Ovary (tissue), 10 donors: ENCODE measurements at places on chromosomes 16 and 17. TPM values are rescaled to one million over a fixed set of nuclear protein-coding genes. Genes with fewer than 3 reads are reported as not detected.
A peak's percentile ranks its signal among the peaks of the same experiment; 100 is the strongest.

DNA sequence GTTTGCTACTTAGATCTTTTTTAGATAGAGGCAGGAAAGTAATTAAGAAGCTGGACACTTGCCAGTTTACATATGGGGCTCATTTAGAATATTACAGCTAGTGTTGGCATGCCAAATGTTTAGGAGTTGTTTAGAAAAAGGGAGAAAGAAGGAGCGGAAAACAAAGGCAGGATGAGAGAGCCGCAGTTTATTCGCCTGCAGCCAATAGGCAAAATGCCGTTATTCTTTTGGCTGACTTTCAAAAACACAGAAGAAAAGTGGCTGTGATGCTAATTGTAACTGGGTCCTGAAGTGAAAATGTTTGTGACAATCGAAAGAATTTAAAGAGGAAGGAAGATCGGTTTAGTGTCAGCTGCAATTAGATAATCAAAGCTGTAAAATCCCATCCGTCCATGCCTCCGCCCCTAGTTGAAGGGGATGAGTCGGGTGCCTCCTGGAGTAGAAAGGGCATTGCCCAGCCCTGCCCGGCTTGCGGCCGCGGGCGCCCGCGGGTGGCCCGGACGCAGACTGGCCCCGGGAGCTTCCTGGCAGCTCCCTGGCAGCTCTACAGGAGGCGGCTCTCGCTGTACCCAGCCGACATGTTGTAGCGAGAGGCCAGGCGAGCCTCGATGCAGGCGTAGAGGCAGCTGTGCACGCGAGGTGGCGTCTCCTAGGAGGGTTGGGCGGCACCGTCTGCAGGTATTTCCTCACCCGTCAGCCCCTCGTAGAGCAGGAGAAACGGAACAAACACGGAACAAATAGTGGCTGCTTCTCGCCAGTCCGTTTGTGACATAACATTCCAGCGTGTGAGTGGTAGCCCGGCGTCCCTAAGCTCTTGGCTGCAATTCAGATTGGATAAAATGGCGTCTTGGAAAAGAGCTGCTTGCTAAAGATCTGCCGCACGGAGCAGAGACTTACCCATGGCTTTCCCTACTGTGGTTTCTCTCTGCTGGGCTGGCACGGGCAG is 82.2 kb downstream of the TNRC6C start:
- peak; percentile 55 for DNase-seq
- no peaks in the 10 kb centered on the region for H3K36me3 ChIP-seq
- H3K4me1 ChIP-seq, result no peaks in the 10 kb centered on the region

GRCh38 chr17:41692722-41693521 is 4.2 kb downstream of the EIF1 start:
- H3K4me1 ChIP-seq, result peaks cover 10% of the 10 kb centered on the region
- no peak for DNase-seq
- no peak overlapping the region for H3K27ac ChIP-seq
- H3K27me3 ChIP-seq, result no peaks in the 10 kb centered on the region
- H3K4me3 ChIP-seq, result no peak overlapping the region
- H3K36me3 ChIP-seq, result no peaks in the 10 kb centered on the region

DNA sequence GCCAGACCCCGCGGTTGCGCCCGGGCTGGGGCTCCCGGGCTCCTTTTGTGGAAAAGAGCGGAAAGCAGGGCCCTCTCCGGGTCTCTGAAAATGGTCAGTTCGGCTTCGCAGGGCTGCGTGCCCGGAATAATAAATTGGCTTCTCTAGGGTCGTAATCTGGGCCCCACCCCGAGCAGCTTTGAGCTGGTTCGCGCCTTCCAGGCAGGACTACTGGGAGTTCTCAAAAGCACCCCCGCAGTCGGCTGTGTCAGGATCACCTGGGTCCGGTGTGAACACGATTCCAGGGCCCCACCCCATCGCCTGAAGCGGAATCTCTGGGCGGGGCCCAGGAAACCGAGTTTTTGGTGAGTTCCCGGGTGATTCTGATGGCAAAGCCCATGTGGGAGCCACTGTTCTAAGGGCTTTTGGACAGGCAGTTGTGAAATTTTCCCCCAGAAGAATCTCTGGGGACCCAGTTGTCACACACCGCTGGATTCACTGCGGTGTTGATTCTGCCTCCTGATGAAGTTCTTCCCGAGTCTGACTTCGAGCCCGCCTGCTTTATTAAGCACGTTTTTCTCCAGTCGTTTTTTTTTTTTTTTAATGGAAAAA is 77.0 kb downstream of the MRC2 start:
- peak overlapping the region; percentile 46 for H3K4me3 ChIP-seq
- DNase-seq, result peak; percentile 62
- peak overlapping the region; percentile 39 for H3K27ac ChIP-seq
- no peaks in the 10 kb centered on the region for H3K27me3 ChIP-seq
- H3K36me3 ChIP-seq, result no peaks in the 10 kb centered on the region

DNA sequence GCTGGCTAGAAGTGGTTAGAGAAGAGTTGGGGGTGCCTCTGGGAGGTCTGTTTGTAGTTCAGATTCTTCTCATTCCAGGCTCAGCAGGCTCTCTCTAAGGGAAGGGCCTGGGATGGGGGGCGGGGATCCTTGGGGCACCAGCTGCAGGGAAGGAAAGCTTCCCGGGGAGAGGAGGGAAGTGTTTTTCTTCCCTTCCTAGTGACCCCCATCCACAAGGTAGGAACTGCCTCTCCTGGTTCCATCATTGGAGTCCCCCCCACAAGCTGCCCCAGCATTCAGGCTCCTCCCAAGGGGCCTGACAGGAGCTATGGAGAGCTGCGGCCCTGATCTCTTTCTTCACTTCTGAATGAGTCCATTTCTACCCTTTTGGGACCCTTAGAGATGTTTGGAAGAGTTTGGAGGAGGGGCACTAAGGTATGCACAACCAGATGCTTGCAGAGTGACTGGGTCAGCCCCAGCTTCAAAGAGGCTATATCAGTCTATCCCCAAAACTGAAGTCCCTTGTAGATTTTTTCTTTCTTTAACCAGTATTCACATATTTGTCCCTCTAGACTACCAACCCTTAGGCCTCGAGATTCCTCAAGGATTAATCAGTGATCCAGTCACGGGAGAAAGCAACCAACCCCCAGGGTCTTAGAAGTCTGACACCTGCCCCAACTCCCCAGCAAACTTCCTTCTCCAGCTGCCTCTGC is 13.9 kb upstream of the FZD2 start:
- no peak overlapping the region for H3K4me3 ChIP-seq
- no peaks in the 10 kb centered on the region for H3K36me3 ChIP-seq
- no peak overlapping the region for H3K27ac ChIP-seq
- H3K27me3 ChIP-seq, result no peaks in the 10 kb centered on the region
- H3K4me1 ChIP-seq, result no peaks in the 10 kb centered on the region
- DNase-seq, result no peak

CA4 gene
- total RNA-seq, result 1.1 TPM
